ENCODE measurements at places on chromosomes 1 and 21.
A peak's percentile ranks its signal among the peaks of the same experiment; 100 is the strongest.

GRCh38 chr1:212414328-212415106, at the start of gene PACC1:
Gene PACC1 (minus strand): TSS chr1:212414886. CDS start chr1:212414757, 129 bp downstream.
- DNase-seq: peak; percentile 77

- no peak for DNase-seq
These were observed 226.9 kb upstream of the DEPDC1 start for GRCh38 chr1:68723791-68724190.

- DNase-seq: no peak
These were observed 2.8 kb upstream of the C1QB start for GRCh38 chr1:22650089-22650693.

DNA sequence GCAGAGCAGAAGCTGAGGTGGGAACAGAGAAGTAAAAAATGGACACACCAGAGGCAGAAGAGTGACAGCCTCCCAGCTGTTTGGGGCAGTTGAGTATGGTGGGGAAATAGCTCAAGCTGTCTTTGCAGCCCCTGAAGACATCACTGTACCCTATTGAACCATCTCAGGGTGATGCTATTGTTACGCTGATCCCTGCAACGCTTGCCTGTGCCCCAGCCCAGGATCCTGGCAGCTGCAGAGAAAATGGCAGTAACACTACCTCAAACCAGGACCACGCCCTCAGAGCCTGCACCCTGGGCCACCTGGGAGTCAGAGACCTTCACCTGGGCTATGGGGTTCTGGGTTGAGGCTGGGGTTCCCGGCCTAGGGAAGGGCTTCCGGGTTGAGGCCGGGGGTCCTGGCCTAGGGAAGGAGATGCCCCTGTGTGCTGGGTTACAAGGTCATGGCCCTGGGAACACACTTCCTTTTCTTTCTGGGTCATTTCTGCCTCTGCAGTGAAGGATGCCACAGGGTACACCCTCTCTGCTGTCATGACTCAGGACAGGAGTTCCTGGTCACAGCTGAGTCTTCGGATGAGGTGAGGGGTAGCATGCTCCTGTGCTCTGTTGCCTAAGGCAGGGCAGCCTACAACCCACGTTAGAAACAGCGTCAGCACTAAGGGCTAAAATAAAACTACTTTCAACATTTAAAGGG, 11.6 kb downstream of the BSND start:
- DNase-seq: no peak

DNA sequence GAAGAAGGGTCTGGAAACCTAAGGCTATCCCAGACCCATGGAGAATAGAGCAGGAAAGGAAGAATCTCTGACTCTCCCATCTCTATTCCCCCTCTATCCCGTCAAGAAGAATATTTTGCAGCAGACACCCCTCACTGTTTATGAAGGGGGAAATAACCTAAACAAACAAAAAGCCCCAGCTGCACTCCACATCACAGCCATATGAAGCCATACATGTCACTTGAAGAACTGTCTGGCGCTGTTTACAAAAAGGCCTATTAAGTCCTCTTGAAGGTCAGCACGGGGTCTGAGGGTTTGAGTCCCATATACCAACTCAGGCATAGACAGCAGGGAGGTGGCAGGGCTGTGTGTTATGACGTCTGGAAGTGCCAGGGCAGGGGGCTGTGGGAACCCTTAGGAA, 31.4 kb downstream of the TRABD2B start:
- DNase-seq: no peak

DNA sequence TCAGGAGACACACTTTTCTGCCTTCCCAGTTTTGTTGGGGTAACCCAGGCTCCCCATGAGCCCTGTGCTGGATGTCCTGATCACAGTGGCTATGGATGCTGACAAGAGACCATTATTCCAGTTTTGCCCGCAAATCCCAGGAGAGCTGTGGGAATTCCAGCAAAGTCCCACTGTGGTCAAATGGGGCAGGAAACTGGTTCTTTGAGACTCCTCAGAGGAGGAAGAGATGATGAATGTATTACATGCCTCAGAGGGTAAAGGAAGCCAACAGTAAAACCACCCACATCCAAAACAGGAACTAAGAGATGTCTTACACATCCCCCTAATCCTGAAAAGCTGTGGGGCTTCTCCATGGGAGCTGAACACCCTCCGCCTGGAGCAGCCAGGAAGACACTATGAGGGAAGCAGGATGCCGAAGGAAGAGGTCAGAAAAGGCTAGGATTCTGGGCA, 12.8 kb upstream of the MPZL1 start:
- DNase-seq: no peak

DNA sequence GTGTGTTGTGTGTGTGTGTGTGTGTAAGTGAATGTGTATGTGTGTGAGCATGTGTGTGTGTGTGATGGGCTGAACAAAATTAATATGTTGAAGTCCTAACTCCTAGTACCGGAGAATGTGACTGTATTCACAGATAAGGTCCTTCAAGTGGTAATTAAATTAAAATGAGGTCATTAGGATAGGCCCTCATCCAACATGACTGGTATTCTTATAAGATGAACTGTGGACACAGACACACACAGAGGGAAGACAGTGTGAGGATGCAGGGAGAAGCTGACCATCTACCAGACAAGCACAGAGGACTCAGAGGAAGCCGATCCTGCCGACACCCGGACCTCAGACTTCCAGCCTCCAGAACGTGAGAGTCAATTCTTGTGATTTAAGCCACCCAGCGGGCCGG, 91.2 kb upstream of the PGBD5 start:
- no peak for DNase-seq

DNA sequence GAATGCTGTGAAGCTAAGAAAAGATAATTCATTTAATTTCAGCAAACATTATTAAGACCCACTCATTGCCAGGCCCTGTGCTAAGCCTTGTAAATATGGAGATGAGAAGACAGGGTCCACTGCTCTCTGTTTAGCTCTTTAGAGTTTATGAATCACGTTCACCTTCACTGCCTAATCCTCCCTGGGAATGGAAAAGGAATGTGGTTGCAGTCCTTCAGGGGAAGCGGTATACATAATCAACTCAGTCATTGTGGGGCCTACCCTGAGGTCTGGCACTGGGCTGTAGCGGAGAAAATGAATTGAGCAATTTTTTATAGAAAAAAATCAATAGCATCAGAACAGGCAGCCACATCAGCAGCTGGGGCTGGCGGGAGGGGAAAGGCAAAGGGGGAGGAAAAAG, 412.1 kb upstream of the NFIA start:
- DNase-seq: no peak

DNA sequence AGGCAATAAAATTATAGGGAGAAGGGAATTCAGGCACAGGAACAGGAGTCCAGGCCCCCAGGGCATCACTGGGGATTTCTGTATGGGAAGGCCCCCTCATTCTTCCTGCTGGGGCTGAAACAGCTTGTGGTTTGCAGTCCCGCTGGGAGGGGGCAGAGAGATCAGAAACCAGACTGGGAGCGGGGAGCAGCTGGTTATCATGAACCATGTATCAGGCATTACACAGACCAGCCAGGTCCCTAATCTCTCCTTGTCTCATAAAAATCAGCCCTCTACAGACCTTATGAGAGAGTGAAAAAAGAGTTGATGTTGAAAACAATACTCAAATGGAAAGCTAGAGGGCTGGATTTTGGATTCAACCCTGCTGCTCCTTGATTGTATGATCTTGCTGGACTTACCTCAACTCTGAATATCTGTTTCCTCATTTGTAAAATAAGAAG, 93.4 kb upstream of the F3 start:
- no peak for DNase-seq

- DNase-seq: no peak
These were observed 283.4 kb downstream of the KCNH1 start for GRCh38 chr1:210850556-210850955.

- no peak for DNase-seq
These were observed 493.8 kb downstream of the SIPA1L2 start for GRCh38 chr1:232136136-232136535.

GRCh38 chr1:61931587-61932279, 189.5 kb downstream of the PATJ start:
- no peak for DNase-seq

GRCh38 chr1:68820151-68820550, 323.3 kb upstream of the DEPDC1 start:
- DNase-seq: no peak

DNA sequence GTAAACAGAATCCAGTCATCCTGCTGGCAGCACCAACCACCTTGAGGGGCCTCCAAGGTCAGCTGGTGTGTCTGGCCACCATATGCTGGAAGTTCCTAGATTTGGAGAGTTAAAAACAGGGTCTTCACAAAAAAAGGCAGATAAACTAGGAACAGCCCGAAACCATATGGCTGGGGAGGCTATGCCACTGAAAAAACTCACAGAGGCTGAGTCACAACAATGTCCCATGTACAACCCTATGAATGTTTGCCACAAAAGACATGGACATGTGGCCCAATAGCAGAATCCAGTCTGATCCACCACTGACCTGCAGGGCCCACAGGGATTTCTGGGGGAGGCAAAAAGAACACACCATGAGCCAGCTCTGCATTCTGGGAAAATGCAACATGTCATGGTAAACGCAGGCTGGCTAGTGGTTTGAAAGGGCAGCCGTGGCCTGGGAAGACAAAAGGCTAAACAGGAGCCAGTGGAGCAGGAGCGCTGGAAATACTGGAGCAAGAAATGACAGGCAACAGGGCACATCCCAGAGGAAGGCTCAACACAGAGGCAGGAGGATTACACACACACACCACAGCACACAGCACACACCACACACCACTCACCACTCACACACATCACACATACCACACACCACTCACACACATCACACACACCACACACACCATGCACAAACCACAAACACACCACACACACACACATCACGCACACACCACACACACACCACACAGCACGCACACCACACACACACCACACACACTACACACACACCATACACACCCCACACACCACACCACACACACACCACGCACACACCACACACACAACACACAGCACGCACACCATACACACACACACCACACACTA, 55.4 kb downstream of the HSF2BP start:
- DNase-seq: no peak

DNA sequence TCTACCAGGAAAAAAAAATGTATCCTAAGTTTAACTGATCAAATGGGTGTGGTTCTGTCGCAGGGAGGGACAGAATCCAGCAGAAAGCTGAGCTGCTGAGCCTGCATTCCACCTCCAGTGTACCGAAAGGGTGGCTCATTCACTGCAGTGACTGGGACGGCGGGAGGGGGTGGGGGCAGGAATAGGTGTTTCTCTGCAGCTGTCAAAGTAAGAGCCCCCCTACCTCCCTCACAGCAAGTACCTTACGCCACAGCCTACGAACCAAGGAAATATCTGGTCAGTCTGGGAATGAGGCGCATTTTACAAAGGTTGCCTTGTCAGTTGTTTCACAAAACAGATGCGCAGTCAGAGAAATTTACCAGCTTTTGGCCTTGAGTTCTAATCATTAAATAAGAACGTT, 1.7 kb downstream of the S100B start:
- no peak for DNase-seq

DNA sequence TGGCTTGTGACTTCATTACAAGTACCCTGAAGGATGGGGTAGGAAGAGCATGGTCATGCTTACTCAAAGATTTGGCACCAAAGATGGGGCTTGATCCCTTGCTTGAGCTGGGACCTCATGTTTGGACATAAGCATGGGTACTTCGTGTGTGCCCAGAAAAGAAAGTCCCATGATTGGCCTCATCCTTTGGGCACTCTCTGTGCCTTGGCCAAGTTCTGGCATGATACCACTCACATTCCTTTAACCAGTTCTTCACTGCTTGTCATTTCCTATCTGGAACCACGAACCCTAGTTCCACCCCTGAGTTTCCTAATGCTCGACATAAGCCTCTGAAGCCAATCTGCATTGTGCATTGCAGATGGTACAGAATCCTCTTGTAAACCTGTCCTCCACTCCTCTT, 107.0 kb downstream of the NAV1 start:
- DNase-seq: no peak

- DNase-seq: no peak
These were observed 96.3 kb downstream of the PLPP3 start for GRCh38 chr1:56483104-56483503.

DNA sequence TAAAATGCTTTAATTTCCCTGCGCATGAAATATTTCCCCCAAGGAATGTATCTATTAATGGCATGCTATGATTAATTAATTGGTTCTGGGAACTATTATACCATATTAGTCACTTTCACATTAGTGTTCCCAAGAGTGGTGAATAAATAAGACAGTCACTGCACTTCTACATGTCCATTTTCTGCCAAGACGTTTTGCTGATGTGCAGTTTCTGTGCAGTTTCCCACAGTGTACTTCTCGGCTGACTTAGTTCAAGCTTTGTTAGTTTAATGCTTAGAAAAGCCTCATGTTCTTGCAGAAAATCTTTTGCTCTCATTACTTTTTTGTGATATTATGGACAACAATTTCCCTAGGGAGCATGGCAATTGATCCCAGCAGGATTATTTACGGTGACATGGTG, 1014.5 kb downstream of the BRINP3 start:
- DNase-seq: no peak

DNA sequence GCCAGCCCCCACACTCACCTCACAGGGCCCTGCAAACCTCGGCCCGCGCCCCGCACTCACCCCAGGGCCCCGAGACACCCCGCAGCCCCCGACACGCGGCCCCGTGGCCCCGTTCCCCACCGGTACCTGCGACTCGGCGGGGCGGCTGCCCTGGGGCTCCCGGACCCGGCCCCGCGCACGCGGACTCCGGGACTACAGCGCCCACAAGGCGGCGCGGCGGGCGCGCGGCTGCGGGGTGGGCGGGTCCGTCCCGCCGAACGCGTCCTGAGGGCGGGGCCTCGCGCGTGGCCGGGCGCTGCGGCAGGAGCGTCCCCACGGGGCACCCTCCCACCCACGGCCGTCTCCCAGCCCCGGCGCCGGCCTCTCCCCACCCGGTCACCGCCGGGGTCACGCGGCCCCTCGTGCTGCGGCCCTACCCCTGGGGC, at the start of gene SLC19A1:
TSS of gene SLC19A1 (minus strand) at position 199 of the 425 bp plus-strand sequence. CDS start 4,481 bp downstream, outside the sequence.
- peak; percentile 57 for DNase-seq

- no peak for DNase-seq
These were observed 31.5 kb downstream of the LDLRAD1 start for GRCh38 chr1:53986458-53986857.

GRCh38 chr21:34590520-34590919, 24.4 kb downstream of the RCAN1 start:
- no peak for DNase-seq

- no peak for DNase-seq
These were observed 182.1 kb downstream of the ETS2 start for GRCh38 chr21:38987633-38988508.

DNA sequence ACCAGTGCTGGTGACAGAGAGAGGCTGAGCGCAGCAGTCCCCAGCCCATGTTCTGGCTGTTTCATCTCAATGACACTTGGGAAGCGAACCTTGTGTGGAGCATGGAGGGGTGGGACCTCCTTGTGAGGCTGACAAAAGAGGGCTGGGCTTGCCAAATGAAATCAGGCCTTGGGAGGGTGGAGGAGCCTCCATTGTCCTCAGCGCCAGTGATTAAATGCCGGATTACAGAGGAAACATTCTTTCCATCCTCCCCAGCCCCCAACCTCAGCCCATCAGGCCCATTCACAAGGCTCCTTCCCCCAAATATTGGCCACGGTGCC, 63.3 kb upstream of the PAXBP1 start:
- no peak for DNase-seq

GRCh38 chr1:151055581-151055980, 3.8 kb downstream of the CDC42SE1 start:
- DNase-seq: no peak
